CD4-positive, alpha-beta memory T cell (primary cell): ENCODE measurements at places on chromosomes 2 and 18. TPM values are rescaled to one million over a fixed set of nuclear protein-coding genes. Genes with fewer than 3 reads are reported as not detected.
A peak's percentile ranks its signal among the peaks of the same experiment; 100 is the strongest.

DNA sequence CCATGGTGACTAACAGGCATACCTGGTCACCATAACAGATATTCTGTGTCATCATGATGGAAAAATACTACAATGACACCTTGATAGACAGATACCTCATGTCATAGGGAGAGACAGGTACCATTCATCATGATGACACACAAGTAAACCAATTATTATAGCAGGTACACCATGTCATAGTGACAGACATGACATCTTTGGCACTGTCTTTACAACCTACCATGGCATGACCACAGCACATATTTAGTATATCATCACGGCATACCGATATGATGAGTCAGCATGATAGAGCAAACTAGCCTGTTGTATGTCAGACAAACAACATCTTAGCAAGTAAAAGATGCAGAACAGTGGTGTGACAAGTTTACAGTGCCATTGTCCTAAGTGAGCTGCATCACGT, 101.3 kb upstream of the KLHL29 start:
- DNase-seq = no peak

DNA sequence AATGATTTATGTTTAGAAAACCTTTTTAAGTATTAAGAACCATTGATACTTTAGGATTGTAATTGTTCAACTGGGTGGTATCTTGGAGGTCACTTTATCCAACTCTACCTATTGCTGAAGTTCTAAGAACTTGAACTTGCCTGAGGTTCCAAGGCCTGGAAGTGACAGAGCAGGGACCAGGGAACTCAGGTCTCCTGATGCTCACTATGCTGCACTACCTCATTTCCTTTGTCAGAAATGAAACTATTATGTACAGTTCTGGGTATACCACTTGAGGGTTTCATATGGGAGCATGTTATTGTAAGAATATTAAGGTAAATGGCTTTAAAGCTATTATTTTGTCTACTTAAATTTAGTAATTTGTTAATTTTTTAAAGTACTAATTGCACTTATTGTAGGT, 3.0 kb downstream of the MBD5 start:
- DNase-seq = no peak

GRCh38 chr18:31510319-31510718, 12.3 kb downstream of the DSG2 start:
- DNase-seq = no peak

- DNase-seq = no peak
Measured at GRCh38 chr18:23459530-23459921, 6.4 kb downstream of the RIOK3 start.

DOCK10 gene
- 180 TPM for total RNA-seq

UBXN4 gene
- total RNA-seq = 116 TPM

DNA sequence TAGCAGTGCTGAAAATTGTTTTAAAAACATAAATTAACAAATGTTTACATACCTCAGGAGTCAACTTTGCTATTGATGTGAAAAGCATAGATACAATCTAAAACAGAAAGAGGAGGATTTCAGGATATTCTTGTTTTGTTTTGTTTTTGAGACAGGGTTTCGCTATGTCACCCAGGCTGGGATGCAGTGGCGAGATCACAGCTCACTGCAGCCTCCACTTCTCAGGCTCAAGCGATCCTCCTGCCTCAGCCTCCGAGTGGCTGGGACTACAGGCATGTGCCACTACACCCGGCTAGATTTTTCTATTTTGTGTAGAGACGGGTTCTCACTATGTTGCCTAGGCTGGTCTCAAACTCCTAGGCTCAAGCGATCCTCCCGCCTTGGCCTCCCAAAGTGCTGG, 60.6 kb downstream of the C2orf74 start:
- no peak for DNase-seq

MAPRE3 gene
- 3.4 TPM for total RNA-seq

- DNase-seq = no peak
Measured at GRCh38 chr2:85584857-85585780, 888 bp downstream of the VAMP5 start.

DNA sequence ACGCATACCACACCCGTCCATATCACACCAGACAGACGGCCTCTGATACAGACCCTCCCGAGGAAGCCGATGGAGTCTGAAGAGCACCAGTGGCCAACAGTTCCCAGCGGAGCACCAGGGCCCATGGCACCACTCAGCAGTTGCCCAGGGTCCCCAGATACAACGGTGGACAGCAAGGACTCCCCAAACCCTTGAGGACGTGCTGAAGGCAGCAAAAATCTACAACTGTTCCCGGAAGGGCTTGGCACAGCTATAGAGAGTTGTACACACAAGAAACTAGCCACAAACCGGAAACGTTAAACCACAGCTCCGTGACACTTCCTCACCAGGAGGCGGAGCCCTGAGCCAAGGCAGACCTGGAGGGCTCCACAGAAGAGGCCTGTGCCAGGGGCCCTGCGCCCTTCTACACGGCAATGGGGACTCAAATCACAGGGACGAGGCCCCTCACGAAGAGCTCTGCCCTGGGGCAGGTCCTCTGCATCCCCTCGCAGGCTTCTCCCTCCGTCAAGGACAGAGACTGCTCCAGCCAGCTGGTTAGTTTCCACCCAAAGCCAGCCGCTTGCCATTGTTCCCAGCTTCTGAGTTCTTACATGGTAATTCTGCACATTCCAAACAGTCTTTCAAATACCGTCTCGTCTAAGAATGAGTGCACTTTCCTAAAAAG, 133.4 kb downstream of the HDAC4 start:
- DNase-seq = peak; percentile 93

CAPN14 gene
- total RNA-seq = 0.61 TPM

DNA sequence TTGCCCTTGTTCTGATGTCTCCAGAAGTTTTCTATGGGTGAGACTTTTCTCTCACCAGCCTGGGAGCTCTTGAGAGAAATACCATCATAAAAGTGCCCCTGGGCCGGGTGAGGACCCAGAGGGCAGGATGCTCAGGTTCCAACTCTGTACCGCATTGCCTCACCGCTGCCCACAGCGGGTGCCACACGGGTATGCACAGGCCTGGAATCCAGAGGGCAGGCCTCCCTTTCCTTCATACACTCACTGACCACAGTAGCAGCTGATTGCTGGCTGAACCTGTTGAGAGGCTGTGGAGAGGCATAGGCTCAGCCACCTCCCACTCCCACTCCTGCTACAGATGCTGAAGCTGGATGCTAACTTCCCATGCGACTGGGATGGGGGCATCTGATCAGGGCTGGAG, 293.8 kb downstream of the CYP26B1 start:
- DNase-seq = no peak

COL4A3 gene
- not detected for total RNA-seq

SPATA3 gene
- not detected for total RNA-seq

CHRND gene
- not detected for total RNA-seq

ROCK2 gene
- total RNA-seq = 24.3 TPM

DNA sequence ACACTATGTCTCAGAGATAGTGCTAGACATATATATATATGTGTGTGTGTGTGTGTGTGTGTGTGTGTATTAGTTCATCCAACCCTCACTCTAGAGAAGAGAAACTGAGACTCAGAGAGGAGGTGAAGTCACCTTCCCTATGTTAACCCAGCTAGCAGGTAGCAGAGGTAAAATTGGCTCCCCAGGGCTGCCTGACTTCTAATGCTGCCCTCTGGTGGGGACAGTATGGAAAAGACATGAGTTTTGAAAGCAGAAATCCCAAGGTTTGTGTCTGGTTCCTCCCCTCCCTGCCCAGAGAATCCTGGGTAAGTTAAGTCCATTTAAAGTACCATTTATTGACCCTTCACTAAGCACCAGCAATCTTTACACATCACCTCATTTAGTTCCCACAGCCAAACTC, 137.7 kb downstream of the THNSL2 start:
- no peak for DNase-seq

NAT8 gene
- not detected for total RNA-seq

KIF1A gene
- total RNA-seq = not detected
